CD4-positive, alpha-beta T cell treated with Interleukin-17A for 4 hours (primary cell): ENCODE measurements at places on chromosomes 5 and 9.

- DNase-seq, result no peak
Measured at GRCh38 chr9:81472701-81473100, 216.6 kb downstream of the TLE1 start.

- no peak for DNase-seq
Measured at GRCh38 chr9:129101279-129101678, 9.3 kb downstream of the CRAT start.

DNA sequence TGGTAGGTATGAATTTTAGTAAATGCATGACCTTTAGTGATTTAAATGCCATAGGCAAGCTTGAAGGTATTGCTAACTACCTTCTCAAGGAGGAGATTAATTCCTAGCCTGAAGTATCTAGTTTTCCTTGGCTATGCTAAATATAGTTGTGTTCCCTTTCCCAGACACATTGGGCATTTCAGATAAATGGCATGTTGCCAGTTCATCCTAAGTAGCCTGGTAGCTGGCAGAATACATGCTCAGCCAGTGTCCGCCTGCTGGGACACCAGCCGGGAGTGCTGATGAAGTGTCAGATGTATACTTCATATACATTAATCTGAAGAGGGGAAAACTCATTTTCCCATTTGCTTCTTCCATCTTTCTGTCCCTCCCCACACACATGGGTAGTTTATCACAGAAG lies 196.9 kb downstream of the MAST4 start:
- DNase-seq, result no peak

DNA sequence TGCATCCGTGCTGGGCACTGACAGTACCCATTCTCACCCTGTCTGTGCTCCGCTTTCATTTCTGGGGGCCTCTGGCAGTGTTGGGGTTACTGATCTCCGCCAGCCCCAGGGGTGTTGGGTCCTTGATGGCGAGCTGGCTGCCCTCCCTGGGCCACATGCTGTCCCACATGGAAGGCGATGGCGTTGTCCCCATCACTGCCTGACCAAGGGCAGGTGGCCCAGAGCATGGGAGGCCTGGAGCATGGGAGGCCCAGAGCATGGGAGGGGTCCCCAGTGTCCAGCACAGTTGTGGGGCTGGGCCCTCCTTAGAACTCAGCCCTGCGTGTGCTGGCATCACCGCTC lies 50.9 kb downstream of the RXRA start:
- no peak for DNase-seq

- no peak for DNase-seq
Measured at GRCh38 chr5:88304356-88304755, 35.7 kb upstream of the TMEM161B start.

GRCh38 chr5:118522626-118523025 lies 465.7 kb downstream of the DTWD2 start:
- no peak for DNase-seq

DNA sequence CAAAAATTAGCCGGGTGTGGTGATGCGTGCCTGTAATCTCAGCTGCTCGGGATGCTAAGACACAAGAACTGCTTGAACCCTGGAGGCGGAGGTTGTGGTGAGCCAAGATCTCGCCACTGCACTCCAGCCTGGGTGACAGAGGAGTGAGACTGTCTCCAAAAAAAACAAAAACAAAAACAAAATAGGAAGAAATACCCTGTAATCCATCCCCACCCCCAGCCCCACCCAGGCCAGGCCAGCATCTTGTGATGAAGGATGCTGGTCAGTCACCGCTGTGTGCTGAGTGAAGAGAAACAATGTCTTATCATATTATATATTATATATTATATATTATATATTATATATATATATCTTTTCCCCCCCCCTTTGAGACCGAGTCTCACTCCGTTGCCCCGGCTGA lies 15.4 kb upstream of the CCIN start:
- no peak for DNase-seq

- no peak for DNase-seq
Measured at GRCh38 chr9:19935422-19935821, 146.6 kb upstream of the SLC24A2 start.

DNA sequence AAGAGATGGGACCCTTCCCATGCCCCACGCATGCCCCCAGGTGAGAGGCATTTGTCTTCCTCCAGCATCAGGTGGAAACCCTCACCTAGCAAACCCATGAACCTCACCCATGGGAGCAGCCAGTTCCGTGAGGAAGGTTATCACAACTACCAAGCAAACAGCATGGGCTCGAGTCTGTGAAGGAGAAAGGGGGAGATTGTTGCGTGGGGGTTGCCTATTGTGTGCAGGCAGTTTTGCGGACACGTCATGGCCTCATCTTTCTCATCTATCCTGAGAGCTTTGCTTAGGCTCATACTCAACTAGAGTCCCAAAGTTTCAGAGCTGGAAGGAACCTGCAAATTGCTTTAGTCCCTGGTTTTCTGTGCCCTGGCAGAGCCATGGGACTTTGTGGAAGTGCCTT lies 73.6 kb upstream of the TGFBR1 start:
- DNase-seq, result no peak

GRCh38 chr5:168788786-168789185 lies 209.6 kb upstream of the PANK3 start:
- DNase-seq, result no peak
